ENCODE measurements at places on chromosomes 2 and 18.
A peak's percentile ranks its signal among the peaks of the same experiment; 100 is the strongest.

GRCh38 chr2:17600556-17601204 is 60.2 kb downstream of the VSNL1 start:
- DNase-seq: no peak

DNA sequence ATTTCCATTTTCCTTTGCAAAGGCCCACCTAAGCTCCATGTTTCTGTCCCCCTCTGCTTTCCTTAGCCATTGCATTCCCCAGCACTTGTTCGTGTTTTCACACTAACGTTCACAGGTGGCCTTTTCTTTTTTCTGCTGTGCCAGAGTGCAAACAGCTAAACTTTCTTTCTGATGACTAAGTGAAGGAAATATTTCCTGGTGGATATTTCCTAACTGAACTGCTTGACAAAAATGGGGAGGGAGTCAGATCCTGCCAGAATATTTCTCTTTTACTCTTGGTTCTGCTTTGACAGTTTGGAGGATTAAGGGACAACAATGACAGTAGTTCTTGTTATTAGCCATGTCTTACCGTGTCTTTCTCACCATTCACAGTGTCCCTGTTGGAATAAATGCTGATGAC is 344.0 kb downstream of the ARHGAP15 start:
- no peak for DNase-seq

DNA sequence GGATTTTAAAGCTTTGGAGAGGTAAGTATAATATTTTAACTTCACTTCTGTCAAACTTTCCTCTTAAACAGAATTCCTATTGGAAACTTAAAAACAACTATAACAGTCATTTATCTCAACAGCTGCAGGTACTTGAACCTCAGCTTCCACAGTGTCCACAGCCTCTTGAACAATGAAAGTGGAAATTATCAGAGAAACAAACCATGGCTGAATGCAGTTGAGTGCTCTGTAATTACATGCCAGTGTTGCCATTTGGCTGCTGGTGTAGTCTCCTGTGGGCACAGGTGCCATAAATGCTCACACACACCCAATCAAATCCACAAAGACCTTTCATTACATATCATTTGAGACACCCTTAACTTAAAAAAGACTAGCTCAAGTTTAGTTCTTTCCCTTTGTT is 125.1 kb downstream of the CPS1 start:
- DNase-seq: no peak

DNA sequence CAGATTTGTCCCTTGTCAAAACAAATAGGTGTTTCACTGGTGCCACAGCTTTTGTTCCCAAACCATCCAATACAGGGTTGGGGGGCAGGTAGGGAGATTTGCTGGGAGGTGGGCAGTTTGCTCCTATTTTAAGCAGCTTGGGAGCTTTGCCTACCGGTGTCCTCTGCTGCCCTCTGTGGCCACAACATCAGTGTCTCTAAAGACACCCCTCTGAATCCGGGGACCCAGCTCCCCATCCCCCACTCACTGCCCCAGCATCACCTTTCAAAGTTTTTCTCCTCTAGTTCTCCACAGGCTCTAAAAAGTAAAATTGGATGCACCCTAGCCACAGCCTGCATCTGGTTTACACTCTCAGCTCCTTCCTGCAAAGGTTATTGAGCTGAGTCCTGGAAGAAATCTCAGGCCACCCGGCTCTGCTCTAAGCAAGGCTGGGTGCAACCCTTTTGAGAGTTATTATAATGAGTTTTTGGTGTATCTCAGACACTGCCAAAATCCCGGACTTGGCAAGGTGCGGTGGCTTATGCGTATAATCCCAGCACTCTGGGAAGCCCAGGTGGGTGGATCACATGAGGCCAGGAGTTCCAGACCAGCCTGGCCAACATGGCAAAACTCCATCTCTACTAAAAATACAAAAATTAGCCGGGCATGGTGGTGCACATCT is 2.9 kb upstream of the EPAS1 start:
- DNase-seq: peak; percentile 41

DNA sequence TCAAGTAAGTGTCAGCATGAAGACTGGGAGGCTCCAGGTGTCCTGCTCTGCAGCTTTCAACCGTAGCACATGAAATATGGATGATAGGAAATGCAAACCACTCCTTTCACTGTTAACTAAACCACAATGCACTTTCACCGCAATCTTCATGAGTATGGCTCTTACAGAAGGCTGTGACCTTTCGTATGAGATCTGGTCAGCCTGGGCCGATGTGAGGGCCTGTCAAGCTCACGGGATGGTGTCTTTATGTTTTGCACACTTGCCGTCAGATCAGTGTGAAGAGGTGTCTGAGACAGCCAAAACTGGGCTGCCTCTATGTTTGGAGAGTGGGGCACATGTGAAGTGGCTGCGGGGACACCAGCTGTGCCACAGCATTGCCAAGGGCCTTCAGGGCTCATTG is 62.8 kb upstream of the AFF3 start:
- DNase-seq: no peak

DNA sequence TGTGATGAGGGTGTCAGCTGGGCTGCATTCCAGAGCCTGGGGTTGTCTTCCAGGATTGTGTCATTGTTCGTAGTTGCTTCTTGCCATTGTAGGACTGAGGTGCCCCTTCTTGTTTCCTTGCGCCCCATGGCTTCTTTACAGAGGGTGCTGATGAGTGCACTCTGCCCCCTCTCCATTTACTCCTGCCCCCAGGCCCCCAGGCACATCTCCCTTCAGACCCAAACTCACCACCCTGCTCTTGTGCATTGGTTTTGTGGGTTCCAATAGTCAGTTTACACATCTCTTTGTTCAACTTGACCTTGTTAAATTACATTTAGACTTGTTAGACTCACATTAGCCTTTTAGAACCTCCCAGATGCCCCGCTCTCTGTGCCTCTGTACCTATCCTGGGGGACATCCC is 33.1 kb downstream of the HJURP start:
- no peak for DNase-seq

DNA sequence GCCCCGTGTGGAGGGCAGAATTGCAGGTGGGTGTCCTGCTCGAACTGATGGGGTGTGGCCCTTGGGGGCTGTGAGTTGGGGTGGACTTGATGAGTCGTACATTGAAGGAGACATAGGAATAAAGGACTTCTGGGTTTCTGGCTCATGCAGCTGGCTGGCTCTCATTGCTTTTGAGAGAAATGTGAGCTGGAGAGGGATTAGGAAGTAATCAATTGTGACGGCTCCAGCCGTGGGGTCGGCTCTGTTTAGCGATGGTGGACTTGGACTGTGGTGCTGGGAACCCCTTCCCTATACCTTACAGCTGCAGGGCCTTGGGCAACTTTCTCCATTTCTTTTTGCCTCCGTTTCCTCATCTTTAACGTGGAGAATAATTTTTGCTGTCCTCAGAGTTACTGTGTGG is 9.2 kb downstream of the IMPA2 start:
- DNase-seq: no peak

- no peak for DNase-seq
Measured at GRCh38 chr2:191927991-191928390, 81.1 kb upstream of the CAVIN2 start.

GRCh38 chr2:176553685-176554100 is 284.5 kb downstream of the MTX2 start:
- no peak for DNase-seq

DNA sequence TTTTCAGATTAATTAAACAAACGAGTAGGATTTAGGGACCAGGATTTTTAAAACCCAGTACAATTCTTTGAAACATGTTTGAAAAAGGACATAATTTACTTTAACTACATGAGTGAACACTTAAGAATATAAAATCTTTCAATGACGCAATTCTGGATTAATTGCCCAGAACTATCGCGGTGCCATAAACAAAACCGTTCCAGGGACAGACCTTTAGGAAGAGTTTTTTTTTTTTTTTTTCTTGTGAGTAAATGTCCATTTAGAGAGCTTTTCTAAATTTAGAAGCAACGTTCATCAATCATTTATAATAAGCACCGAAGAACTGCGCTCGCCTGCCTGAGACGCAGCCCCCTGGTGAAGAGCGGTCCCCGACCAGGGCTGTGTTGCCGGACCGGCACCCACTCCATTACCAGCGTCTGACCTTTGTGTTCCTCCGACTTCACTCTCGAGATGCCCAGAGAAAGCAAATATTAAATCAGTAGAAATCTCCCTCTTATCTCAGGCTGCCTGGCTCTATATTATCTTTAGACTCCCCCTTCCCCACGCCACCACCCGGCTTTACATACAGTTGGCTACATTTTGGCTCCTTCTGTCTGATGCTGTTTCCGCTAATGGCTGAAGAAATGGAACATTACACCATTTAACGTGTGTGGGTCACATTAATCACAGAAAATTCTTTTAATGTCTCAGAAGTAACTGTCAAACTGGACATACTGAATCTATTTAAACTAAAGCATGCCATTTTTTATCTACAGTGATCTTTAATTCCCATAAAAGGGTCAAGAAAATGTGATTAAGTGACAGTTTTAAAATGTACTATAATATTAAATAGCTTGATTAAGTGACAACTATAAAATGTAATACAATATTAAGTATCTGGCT is 364.0 kb upstream of the MEIS1 start:
- DNase-seq: no peak

GRCh38 chr2:164688896-164689419 is 67.7 kb upstream of the GRB14 start:
- no peak for DNase-seq

GRCh38 chr2:9752441-9753275 is 90.6 kb upstream of the TAF1B start:
- DNase-seq: no peak

DNA sequence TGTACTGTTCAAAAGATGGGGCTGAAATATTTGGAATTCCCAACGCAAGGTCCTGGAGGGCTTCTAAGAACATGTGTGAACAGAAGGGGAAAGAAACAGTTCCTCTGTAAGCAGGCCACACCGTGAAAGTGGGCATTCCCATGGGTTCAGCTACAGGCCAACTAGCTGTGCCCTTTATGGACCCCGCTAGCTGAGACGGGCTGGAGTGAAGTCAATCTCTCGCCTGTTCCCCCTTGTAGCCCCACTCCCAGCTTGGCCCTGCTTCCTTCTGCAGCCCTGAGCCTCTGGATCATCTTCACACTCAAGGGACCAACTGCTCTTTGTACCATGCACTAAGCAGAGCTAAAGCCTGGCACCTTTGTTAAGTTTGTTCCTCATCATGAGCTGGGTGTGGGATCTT is 55.4 kb downstream of the POLR1A start:
- DNase-seq: no peak

DNA sequence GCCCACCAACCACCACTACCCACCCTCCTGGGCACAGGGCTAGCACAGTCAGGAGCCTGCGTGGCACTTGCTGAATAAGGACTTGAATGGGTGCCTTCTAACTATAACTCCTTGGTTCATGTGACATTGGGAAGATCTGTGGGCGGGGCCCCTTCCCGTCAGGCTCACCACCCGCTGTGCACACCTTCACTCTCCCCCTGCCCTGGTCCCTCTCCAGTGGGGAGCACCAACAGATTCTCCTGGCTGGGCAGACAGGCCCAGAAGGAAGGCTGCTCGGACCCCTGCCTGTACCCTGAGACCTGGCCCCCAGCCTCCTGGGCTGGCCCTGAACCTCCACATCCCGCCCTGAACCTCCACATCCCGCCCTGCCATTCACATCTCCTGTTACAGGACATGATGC is 33.4 kb upstream of the POMC start:
- no peak for DNase-seq

DNA sequence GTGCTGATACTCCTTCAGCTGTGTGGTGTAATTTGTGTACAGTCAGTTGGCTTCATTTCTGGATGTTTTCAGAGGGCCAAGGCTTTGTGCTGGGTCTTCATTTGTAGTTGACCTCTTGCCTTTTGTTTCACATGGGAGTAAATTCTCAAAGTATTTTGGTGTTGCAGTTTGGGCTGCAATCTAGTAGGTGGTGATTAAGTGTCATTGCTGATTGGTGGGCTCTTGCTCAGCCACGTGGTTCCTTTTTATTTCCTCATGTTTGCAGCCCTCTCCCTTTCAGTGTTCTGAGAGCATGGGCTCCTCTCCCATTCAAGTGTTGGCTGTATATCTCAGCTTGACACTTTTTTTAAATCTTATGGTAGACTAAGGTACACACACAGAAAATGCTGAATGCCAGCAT is 96.8 kb downstream of the SNTG2 start:
- no peak for DNase-seq

GRCh38 chr2:215613888-215614287 is 178.0 kb upstream of the FN1 start:
- DNase-seq: no peak

- no peak for DNase-seq
Measured at GRCh38 chr2:171320731-171321130, 113.1 kb downstream of the METTL8 start.

DNA sequence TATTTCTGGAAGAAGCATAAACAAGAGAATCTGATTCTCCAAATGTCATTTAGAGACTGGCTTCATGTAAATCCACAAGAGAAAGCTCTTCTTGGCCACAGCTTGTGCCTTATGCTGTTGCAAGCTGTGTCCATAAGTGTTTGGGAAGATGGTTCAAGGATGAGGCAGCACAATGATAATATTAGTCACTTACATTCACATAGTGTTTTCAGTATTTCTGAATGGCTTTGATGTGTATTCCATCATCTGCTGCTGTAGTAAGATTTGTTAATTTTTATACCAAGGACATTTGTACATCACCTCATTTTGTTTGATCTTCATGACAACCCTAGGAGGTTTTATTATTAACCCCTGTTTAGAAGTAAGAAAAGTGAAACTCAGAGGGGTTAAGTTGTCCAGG is 29.9 kb downstream of the CREG2 start:
- DNase-seq: no peak

DNA sequence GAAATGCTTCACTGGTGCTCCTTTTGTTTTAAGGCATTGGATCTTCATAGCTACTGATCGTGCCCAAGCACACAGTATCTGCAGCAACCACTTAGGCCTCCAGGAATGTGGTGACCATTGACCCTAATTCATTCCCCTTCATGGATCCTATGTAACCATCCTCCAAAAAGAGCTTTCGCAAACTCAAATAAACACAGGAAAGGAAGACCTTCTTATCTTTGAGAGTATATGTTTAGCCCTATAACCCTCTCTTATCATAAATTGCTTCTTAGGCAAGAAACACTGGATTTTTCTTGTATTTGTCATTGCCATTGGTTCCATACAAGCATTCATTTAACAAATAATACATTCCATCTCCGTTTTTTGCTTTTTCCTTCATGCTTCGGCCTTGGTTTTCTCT is 4.1 kb upstream of the TTR start:
- DNase-seq: no peak

GRCh38 chr2:176763851-176764404 is 448.7 kb upstream of the HNRNPA3 start:
- DNase-seq: no peak

DNA sequence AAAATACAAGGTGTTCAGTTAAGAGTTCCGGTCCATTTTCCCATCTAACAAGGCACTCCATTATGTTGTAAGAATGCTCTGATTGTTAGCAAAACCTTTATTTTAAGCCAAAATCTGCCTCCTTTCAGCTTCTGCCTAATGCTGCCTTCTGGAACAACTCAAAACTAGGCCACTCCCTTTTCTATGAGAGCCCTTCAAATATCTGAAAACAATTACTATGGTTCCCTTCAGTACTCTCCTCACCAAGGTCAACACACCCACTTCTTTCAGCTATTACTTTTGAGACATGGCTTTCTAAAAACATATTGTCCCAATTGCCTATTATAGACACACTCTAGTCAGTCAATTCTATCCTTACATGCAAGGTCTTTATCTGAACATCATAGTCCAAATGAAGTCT is 429.4 kb downstream of the ERBB4 start:
- DNase-seq: no peak

Data from hematopoietic multipotent progenitor cell treated with erythropoietin and hydrocortisone succinate and interleukin-3 and kit ligand, for 8 days (in vitro differentiated cells).